ENCODE measurements at places on chromosomes 5 and 9. TPM values are rescaled to one million over a fixed set of nuclear protein-coding genes. Genes with fewer than 3 reads are reported as not detected.

DNA sequence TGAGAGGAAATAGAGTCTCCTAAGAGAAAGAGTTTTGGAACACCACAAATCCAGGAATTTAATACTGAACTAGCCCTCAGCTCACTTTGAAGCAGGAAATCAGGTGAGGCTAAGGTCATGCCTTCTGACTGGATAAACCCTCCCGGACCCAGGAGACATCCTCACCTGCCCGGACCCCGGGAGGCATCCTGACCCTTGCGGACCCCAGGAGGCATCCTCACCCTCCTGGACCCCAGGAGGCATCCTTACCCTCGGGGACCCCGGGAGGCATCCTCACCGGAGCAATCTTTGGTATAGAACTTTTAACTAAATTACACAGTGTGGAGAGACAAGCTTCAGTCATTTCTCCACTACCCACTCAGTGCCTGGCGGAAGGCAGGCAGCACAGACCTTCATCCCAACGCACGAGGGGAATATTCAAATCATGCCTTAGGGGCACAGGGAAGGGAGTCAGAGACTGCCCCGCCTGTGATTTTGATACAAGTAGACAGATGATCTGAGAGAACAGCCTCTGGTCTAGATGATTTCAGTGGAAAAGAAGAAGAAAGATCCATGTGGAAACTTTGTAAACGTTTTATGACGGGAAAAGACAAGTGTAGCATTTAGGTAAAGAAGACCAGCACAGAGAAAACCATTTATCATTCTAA, 21.3 kb downstream of the STXBP1 start:
- DNase-seq, result no peak
- no peaks in the 10 kb centered on the region for H3K36me3 ChIP-seq
- H3K4me3 ChIP-seq, result no peak overlapping the region

GRCh38 chr5:147044572-147045273, 166.2 kb upstream of the PPP2R2B start:
- no peak overlapping the region for H3K4me3 ChIP-seq
- no peak for DNase-seq
- no peaks in the 10 kb centered on the region for H3K36me3 ChIP-seq

GRCh38 chr5:135053278-135053677, 19.2 kb upstream of the PITX1 start:
- H3K4me1 ChIP-seq, result peaks cover 10% of the 10 kb centered on the region
- no peaks in the 10 kb centered on the region for H3K36me3 ChIP-seq
- peaks cover 8% of the 10 kb centered on the region for H3K27me3 ChIP-seq
- no peak for DNase-seq
- no peak overlapping the region for H3K4me3 ChIP-seq

GRCh38 chr9:92534674-92535073, 1.1 kb downstream of the ECM2 start:
- no peak overlapping the region for H3K4me3 ChIP-seq
- no peaks in the 10 kb centered on the region for H3K4me1 ChIP-seq

GRCh38 chr5:172902497-172903472, 56.4 kb upstream of the RPL26L1 start:
- no peaks in the 10 kb centered on the region for H3K27me3 ChIP-seq
- peaks cover 7% of the 10 kb centered on the region for H3K4me1 ChIP-seq
- peaks cover 30% of the 10 kb centered on the region for H3K36me3 ChIP-seq
- H3K4me3 ChIP-seq, result no peak overlapping the region

GRCh38 chr5:162824360-162824759, 613.0 kb upstream of the CCNG1 start:
- H3K27ac ChIP-seq, result no peak overlapping the region
- no peak overlapping the region for H3K4me3 ChIP-seq
- H3K36me3 ChIP-seq, result no peaks in the 10 kb centered on the region
- no peak for DNase-seq

DNA sequence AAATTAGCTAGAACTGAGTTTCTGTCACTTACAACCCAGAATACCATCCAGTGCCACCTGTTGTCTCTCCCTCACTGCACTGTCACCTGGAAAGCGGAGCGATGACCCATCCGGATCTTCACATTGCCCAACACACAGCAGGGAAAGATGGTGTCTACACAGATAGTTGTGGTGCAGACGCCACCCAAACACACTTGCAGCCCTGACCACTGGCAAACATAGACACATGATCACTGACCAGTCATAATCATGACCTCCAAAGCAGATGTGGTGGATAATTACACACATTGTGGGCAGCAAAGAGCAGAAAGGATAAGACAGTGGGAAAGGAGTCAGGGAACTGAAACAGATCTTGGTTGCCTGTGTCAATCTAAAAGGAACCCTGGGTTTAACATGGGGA, 64.7 kb downstream of the GABBR2 start:
- H3K4me1 ChIP-seq, result no peaks in the 10 kb centered on the region
- no peak overlapping the region for H3K4me3 ChIP-seq
- no peaks in the 10 kb centered on the region for H3K36me3 ChIP-seq

SV2C gene
- not detected for total RNA-seq

PALM2AKAP2 gene
- not detected for total RNA-seq

Measured in natural killer cell (primary cell).